Smooth muscle cell of bladder (primary cell): ENCODE measurements at places on chromosomes 16 and 17. TPM values are rescaled to one million over a fixed set of nuclear protein-coding genes. Genes with fewer than 3 reads are reported as not detected.

The ZACN gene
- total RNA-seq, result not detected in 2 replicates

The SYNGR3 gene
- 2.4 and 3.3 TPM in 2 replicates for total RNA-seq

The C16orf74 gene
- total RNA-seq, result 4.7 and 6.9 TPM in 2 replicates

The PLCG2 gene
- 0.43 and 0.65 TPM in 2 replicates for total RNA-seq

The CHST5 gene
- total RNA-seq, result not detected in 2 replicates

The DHX58 gene
- total RNA-seq, result 9.8 and 10.5 TPM in 2 replicates

The HIGD1B gene
- total RNA-seq, result not detected in 2 replicates

The HBA1 gene
- total RNA-seq, result not detected in 2 replicates

The ABCA6 gene
- 9.9 and 20.2 TPM in 2 replicates for total RNA-seq

The KRTAP16-1 gene
- not detected in 2 replicates for total RNA-seq

The RND2 gene
- total RNA-seq, result 0.92 and 1.00 TPM in 2 replicates

The ADAM11 gene
- 0.14 and 0.18 TPM in 2 replicates for total RNA-seq

The COG7 gene
- total RNA-seq, result 16.1 and 17.7 TPM in 2 replicates

The PERCC1 gene
- total RNA-seq, result not detected in 2 replicates

The TBC1D26 gene
- total RNA-seq, result under 0.01 and 0.37 TPM in 2 replicates

The KRT23 gene
- total RNA-seq, result under 0.01 and 0.46 TPM in 2 replicates

The GGT6 gene
- total RNA-seq, result not detected in 2 replicates

The ATAD5 gene
- 0.43 and 0.55 TPM in 2 replicates for total RNA-seq

The RNU2-1 gene
- not detected in 2 replicates for total RNA-seq

The HOXB8 gene
- not detected in 2 replicates for total RNA-seq

The VTN gene
- 13.4 and 19.1 TPM in 2 replicates for total RNA-seq

The KCNH6 gene
- not detected in 2 replicates for total RNA-seq

The TMEM235 gene
- total RNA-seq, result not detected in 2 replicates

The ARL5C gene
- not detected in 2 replicates for total RNA-seq

The GAS2L2 gene
- under 0.01 and 0.09 TPM in 2 replicates for total RNA-seq

The SPN gene
- under 0.01 and 0.09 TPM in 2 replicates for total RNA-seq

The CREBBP gene
- 16.6 and 18.5 TPM in 2 replicates for total RNA-seq

The APOH gene
- not detected in 2 replicates for total RNA-seq

The CHRNB1 gene
- total RNA-seq, result 5.9 and 7.3 TPM in 2 replicates

The RHBDF1 gene
- total RNA-seq, result 40.4 and 41.6 TPM in 2 replicates

The JUP gene
- total RNA-seq, result 13.8 and 14.1 TPM in 2 replicates

The TP53TG3 gene
- total RNA-seq, result not detected in 2 replicates

The CD300H gene
- total RNA-seq, result not detected in 2 replicates

The CEMP1 gene
- total RNA-seq, result 0.09 TPM in 1 of 2 replicates, not detected in the other

The NR1D1 gene
- total RNA-seq, result 0.85 and 1.3 TPM in 2 replicates

The AANAT gene
- total RNA-seq, result not detected in 2 replicates

The RANGRF gene
- total RNA-seq, result 6.3 and 9.2 TPM in 2 replicates

The TMEM238L gene
- total RNA-seq, result not detected in 2 replicates

The KCNAB3 gene
- 0.18 and 0.28 TPM in 2 replicates for total RNA-seq

The DCAF7 gene
- 9.5 and 11.6 TPM in 2 replicates for total RNA-seq
